Adipocyte (in vitro differentiated cells): ENCODE measurements at places on chromosomes 7 and 10.

GRCh38 chr10:31319602-31320549 is 860 bp downstream of the ZEB1 start:
- peak; percentile 49 for DNase-seq

GRCh38 chr7:80466636-80467035 is 45.2 kb downstream of the GNAT3 start:
- no peak for DNase-seq

DNA sequence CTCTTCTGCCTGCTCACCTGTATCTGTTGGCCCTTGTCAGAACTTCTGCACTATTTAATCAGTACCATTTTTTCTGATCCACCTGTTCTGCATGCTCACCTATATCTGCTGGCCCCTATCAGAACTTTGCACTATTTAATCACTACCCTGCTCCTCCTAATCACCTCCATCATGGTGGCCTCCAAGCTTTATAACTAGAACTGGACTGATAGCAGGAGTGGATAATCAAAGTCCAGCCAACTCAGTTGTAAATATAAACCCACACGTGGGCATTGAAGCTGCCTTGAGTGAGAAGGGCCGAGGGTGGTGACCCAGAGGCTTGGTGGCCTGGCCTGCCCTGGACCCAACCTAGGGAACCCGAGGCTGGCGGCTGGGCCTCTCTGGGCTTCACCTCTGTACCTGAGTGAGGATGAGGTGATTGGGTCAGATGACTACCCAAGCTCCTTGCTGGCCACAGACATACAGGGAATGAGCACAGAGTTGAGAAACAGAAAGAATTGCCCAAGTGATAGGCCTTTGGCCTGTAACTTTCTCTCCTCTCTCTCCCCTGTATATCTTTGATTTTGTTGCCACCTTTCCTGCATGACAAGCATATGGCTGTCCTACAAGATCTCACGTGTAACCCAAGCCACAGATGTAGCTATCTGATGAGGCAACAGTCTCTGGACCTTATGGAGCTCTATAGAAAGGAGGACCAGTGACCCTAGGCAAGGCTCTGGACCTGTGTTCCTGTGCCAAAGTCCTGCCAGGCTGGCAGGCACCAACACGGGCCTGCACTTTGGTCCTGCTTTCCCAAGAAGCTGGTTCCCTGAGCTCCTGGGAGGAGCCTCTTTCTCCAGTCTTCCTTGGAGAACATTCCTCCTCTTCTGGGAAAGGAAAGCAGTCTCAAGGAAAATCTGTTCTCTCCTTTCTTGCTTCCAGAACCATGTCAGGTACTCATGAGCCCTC is 23.4 kb upstream of the FAM3C start:
- no peak for DNase-seq

DNA sequence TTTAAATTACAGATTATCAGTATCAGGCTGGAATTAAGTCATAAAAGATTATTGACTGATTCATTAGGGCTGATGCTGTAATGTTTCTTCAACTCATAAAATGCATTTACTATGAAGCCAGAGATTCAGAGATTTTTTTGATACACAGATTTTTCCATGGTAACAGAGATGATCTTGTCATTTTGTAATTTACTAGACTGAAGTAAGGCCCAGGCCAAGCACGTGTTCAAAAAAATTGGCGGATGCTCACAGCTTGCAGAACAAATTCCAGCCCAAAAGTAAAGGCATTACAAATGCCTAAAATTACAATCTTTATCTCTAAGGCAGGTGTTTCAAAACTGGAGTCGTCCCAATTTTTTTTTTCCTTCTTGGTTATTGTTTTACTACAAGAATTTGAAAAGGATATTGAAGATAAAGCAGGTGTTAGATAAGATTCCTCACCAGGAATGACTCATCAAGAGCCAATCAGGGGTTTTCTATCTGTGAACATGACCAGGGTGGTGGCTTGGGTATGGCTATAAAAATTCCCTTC is 78.4 kb upstream of the MEOX2 start:
- DNase-seq, result no peak

- no peak for DNase-seq
Observed at GRCh38 chr10:18650404-18650997, 886 bp downstream of the NSUN6 start.
